ENCODE measurements at places on chromosomes 11 and 22.
A peak's percentile ranks its signal among the peaks of the same experiment; 100 is the strongest.

- DNase-seq, result no peak
Measured at GRCh38 chr11:78450866-78451265, 33.2 kb upstream of the GAB2 start.

GRCh38 chr11:10807493-10808234 lies 1.1 kb downstream of the EIF4G2 start:
- DNase-seq, result peak; percentile 35

- DNase-seq, result no peak
Measured at GRCh38 chr11:132779497-132779896, 752.8 kb downstream of the OPCML start.

GRCh38 chr22:50190182-50190940 lies 4.6 kb downstream of the TRABD start:
- DNase-seq, result peak; percentile 89

DNA sequence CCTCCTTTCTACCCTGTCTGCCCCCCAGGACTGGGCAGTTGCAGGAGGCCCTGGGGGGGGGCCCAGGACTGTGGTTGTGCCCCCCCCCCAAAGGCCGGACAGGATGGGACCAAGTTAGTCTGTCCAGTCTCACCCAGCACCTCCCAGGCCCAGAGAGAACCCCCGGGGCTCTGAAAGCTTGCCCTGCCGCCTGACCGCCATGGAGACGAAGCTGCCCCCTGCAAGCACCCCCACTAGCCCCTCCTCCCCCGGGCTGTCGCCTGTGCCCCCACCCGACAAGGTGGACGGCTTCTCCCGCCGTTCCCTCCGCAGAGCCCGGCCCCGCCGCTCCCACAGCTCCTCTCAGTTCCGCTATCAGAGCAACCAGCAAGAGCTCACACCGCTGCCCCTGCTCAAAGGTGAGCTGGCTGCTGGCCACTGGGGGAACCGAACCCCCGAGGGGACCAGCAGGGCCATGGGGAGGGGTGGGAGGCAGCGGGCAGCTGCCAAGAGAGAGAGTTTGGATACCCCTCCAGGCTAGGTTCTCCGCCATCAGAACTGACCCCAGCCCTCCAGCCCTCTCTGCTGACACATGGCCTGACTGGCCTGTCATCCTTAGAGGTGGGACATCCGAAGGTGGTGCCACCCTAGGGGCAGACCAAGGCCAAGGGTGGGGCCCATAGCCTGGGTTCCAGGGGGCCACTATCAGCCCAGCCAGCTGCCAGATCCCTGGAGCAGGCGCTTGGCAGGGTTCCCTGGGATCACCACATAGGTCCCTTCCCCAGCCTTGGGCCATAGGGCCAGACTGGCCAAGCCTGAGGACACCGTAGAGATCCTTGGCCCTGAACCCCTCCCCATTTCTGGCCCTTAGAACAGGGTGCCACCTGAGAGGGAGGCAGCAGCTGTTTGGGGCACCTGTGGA lies 1.3 kb downstream of the PPP2R5B start:
- no peak for DNase-seq

- DNase-seq, result no peak
Measured at GRCh38 chr11:130183878-130184610, 24.5 kb downstream of the ST14 start.
